ENCODE measurements at places on chromosomes 16 and 17.
A peak's percentile ranks its signal among the peaks of the same experiment; 100 is the strongest.

DNA sequence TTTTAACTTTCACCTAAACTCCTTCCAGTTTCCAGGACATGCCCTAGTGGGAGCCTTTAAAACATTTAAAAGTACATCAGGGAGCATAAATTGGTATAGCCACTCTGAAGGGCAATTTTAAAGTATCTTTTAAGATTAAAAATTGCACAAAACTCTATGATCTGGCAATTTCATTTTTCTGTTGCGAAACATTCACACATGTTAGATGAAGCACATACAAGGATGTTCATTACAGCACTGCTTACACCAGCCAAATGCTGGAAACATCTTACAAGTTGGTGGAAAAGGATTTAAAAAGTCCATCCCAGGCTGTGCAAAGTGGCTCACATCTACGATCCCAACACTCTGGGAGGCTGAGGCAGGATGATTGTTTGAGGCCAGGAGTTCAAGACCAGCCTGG, 26.4 kb upstream of the LONP2 start:
- DNase-seq: no peak

DNA sequence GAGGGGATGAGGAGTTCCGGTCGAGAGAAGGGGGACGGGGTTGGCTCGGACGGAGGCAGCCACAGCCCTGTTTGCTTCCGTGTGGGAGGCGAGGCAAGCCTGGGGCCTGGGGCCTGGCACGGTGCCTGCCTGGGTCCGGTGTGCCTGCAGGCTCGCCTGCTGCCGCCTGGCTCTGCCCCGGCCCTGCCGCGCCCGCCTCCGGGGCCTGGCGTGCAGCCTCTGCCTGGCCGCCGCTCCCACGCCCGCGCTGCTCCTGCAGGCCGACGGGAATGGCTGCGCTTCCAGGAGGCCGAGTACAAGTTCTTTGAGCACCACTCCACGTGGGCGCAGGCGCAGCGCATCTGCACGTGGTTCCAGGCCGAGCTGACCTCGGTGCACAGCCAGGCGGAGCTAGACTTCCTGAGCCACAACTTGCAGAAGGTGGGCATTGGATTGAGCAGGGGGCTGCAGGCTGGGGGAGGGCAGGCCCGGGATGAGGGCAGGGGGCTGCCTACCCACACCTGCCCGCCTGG, 53.1 kb downstream of the MRC2 start:
- no peak for DNase-seq

DNA sequence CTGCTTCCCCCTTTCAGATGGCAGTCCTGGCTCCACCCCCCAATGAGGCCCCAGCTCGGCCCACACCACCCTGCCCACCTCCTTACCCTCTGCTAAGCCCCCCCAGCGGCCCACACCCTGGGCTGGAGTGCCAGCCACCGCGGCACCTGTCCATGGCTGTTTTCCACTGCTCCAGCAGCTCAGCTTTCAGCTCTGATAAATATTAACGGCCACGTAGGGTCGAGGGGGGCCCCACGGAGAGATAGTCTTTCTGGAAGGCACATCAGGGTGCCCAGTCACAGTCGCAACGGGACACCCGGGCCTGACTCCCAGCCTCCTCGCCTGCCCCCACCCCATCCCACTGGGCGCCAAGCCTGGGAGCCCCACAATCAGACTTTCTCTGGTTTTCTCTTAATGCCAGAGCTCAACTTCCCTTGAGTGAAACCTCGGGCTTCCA, 46.5 kb upstream of the CIBAR2 start:
- no peak for DNase-seq

DNA sequence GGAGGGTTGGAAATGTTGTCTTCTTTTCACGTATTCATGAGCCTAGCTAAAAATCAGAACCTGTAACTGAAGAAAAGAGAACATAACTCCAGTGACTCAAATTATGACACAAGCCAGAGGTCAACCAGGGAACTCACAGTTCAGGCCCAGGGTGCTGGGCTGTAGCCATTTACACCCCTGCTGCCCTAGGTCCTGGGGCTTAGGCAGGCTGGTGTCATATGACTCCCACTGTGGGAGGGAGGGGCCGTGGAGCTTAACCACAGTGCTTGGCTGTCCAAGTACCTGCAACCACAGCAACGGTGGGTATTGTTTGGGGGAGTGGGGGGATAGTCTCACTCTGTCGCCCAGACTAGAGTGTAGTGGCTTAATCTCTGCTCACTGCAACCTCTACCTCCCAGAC, 71.1 kb upstream of the AMZ2 start:
- DNase-seq: no peak

DNA sequence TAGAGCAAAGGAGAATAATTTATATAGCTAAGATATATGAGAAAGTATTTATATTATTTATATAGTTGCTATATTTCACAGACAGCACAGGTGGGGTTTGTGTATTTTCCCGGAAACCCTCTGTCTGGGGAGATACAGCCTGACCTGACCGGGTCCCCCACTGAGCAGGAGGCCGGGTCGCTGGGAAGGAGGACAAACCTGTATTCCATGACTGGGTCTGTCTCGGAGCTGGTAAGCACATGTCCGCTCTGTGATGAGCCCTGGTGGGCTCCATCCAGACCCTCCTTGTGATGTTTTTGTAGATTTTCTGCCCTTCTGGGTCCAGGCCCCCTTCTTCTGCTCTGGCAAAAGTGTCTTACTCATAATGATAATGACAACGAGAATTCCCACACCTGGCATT, 27.7 kb downstream of the WNT9B start:
- no peak for DNase-seq

DNA sequence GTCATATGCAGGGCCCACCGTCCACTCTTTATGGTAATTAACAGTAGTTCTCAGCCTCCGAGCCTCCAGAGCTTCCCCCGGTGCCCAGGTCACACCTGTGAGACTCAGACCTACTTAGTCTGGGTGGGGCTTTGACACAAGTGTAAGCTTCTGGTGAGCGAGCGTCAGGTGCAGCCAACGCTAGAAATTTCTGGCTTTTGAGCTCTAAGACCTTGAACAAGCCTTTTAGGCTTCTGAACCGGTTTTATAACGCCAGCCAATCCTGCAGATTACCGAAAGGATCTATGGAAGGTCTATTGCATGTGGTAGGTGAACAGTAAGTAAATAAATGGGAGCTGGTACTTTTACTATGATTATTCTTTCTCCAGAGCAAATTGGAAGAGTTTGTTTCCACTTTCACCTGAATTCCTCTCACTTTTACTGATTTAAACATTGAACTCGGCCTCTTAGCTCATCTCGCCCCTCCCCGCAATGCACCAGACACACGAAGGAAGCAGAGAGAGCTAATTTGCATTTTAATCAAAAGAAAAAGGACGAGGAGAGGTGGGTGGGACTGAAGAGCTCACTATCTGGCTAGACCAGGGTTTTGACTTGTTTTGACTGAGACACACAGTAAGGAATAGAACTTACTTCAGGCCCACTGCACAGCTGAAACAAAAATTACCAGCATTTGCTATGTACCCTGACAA, 47.1 kb downstream of the ABAT start:
- peak; percentile 59 for DNase-seq

DNA sequence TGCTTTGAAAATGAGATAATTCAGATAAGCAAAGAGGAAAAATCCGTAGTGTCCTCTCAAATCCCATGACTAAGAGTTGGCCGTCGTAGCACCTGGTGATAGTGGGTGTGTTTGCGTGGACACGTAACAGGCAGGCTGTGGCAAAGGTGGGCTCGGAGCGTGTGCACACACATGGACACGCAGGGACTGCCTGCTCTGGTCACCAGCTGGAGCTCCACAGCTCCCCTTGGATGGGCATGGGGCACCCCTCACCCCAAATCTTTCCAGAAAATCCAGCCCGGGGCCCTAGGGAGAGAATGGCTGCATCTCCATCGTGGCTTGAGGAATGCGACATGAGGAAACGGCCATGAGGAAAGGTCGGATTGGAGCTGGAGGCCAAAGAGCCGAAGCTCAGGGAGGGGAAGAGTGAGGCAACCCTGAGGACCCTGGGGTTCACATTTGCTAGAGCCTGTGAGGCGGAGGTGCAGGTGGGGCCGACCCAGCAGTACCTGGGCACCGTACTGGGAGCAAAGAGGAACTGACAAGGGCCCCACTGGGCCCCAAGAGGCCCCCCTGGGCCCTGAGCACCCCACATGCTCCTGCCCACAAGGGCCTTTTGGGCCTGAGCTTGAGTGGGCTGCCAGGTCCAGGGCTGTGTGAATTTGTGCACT, 51.6 kb downstream of the DNAH17 start:
- DNase-seq: no peak

Measured in NCI-H345 (cell line).